ENCODE measurements at places on chromosomes 2 and 18. TPM values are rescaled to one million over a fixed set of nuclear protein-coding genes. Genes with fewer than 3 reads are reported as not detected.

GRCh38 chr2:55301277-55301676 is 32.2 kb upstream of the MTIF2 start:
- DNase-seq: no peak

GRCh38 chr2:88355486-88355885 is 97.0 kb downstream of the FOXI3 start:
- DNase-seq: no peak

DNA sequence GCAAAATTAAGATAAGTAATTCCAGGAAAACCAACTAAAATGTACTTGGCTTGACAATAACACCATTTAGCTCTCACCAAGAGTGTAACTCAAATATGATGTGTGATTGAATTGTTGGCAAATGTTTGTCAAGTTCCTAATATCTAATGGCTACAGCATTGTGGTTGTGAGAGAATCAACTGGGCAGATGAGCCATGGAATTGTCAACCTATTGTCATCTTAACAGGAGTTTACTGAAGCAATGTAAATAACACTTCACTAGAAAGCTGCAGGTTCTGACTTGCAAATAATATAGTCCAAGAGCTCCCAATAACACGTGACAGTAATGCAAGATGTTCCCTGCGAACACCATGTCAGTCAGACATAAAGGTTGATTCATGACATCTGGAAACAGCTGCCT is 495.2 kb upstream of the MEIS1 start:
- no peak for DNase-seq

- no peak for DNase-seq
These were observed 38.9 kb downstream of the DHX57 start for GRCh38 chr2:38836791-38837190.

DNA sequence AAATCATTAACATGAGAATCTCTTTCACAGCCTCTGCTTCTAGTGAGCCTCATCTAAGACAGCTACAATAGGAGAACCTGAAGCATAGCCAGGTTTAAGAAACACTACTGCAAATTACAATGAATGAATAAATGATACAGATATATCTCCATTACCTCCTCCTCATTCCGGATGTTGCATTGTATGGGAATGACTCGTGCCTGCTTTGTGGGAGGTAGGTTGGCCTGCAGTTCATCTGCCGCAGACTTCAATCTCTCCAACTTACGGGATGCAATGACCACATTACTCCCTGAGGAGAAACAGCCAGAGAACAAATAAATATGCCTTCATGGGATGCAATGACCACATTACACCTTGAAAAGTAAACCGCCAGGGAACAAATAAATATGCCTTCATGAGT is 15.4 kb downstream of the PECR start:
- no peak for DNase-seq

GRCh38 chr2:227029426-227030105 is 134.4 kb downstream of the COL4A4 start:
- no peak for DNase-seq

DNA sequence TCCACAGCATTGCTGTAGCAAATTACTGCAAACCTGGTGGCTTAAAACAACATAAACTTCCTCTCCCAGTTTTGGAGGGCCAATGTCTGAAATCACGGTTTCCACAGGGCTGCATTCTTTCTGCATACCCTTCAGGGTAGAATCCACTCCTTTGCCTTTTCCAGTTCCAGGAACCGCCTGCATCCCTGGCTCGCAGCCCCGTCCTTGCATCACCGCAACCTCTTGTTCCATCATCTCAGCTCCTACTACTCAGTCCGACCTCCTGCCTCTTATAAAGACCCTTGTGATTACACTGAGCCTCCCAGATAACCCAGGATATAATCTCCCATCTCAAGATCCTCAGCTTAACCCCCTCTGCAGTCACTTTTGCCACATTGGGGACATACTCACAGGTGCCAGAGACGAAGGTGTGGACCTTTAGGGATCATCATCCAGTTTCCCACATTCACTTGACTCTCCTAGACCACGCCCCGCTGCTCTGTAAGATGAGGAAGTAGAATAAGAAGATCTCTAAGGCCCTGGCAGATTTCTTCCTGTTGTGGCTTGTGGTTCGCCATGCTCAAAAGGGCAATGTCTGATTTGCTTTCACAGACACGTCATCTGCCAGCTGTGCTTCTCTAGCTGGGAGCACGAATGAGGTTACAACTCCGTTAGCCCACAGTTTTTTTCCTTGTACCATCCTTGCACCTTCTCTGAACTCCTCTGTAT is 103.6 kb upstream of the AGAP1 start:
- DNase-seq: no peak

- DNase-seq: no peak
These were observed 405.4 kb downstream of the CDH2 start for GRCh38 chr18:27771571-27771970.

DNA sequence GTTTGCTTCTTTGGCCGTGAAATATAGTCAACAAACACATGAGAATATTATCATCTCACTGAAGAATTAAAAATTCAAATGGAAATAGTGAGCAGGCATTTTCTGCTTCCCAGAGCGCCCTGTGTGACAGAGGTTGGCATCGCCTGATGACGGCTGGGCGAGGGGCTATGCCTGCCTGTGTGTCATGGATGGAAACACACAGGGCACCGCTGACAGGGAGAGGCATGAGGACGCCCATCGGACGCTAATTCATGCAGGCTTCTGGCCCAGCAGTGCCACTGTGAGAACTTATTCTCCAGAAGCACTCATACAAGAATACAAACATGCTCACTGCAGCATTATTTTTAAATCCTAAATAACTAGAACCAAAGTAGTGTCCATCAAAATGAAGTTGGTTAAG is 61.4 kb upstream of the OTOS start:
- DNase-seq: no peak

GRCh38 chr18:59665057-59666006 is 31.9 kb downstream of the CCBE1 start:
- no peak for DNase-seq

- no peak for DNase-seq
These were observed 60.0 kb downstream of the TMEM131 start for GRCh38 chr2:97935719-97936161.

- no peak for DNase-seq
These were observed 567.2 kb downstream of the SATB2 start for GRCh38 chr2:198890490-198890889.

DNA sequence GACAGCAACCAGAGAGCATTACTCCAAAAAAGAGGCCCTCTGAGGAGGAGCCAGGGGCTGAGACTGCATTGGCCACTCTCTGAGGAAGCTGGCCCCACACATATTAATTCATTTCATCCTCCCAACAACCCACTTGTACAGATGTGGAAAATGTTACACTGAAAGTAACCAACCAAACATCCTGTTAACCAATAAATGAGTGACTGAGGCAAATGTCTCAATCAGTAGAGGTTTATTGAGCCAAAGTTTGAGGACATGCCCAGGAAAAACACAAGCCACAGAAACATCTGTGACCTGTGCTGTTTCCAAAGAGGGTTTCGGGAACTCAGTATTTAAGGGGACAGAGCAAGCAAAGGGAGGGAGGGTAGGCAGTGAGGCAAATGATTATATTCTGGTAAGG is 53.0 kb downstream of the SKA1 start:
- no peak for DNase-seq

DNA sequence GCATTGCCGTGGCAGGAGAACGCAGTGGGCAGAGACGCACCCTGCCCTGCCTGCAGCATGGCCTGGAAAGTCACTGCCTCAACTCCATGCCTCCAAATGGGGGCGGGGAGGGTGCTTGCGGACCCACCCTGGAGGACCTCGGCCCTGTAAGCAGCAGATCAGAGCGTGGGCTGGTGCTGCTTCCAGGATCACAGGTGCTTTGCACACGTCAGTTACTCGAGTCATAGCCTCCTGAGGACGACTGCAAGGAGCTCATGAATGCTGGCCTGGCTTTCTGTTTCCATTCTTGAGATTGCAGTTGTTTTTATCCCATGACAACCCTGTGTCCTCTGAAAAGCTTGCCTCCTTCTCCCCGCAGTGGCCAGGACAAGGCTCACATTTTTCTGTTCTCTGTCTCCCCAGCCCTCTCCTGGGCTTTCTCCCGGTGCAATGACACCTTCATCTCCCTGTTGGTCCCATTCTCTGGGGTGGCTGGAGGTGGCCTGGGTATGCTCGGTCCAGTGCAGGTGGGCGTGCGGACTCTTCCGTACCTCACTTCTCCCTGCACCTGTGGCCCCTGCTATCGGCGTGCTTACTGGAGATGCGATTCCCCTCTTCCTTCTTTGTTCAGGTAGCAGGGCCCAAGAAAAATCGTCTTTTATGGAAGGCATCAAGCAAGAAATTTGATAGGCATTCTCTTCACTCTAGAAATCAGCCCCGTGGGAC is 208.0 kb downstream of the GBX2 start:
- DNase-seq: no peak

DNA sequence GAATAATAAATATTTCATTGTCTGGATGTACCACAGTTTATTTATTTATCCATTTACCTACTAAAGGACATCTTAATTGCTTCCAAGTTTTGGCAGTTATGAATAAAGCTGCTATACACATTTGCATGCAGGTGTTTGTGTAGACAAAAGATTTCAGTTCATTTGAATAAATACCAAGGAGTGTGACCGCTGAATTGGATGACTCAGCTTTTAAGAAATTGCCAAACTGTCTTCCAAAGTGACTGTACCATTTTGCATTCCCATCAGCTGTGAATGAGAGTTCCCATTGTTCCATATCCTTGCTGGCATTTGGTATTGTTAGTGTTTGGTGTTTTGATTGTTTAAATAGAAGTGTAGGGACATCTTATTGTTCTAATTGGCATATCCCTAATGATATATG is 36.2 kb upstream of the FMNL2 start:
- no peak for DNase-seq

- no peak for DNase-seq
These were observed 406.1 kb downstream of the SLC4A3 start for GRCh38 chr2:220033546-220033945.

DNA sequence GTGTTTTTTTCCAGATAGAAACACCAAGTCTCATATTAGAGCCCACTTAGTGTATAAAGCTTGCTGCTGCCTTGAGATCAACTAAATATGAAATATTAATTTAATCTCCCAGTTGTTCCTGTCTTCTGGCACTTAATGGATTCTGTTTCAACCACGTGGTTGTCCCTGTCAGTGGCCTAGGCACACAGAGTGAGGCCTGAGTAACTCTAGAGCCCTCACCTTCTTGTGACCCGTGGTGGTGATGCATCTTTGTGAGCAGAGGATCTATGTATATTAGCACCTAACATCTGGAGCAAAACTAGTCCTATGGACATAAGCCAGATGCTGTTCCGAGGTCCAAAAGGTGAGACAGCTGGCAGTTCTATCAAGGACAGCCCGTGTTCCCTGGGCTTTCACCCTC is 74.8 kb downstream of the FEZ2 start:
- no peak for DNase-seq

DNA sequence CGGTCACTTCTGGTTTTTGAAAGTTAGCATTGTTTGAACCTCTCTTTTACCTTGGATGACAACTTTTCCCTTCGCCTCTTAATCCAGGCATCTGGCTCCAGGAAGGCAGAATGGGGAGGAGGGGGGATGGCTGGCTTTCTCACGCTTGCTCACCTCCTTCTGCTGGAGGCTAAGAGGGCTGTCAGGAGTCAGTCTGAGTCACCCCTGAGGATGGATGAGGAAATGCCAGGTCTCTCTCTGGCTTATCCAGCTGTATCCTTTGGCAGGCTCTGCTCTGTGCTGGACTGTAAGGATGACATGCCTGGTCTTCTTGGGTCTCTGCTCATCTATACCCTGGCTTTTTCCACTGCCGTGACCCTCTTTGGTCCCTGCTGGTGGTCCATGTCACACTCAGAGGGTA is 142.9 kb upstream of the GYPC start:
- no peak for DNase-seq

- DNase-seq: peak; percentile 23
These were observed 44.1 kb downstream of the KLHL29 start for GRCh38 chr2:23429036-23429435.

GRCh38 chr2:65587779-65588178 is 155.4 kb upstream of the SPRED2 start:
- no peak for DNase-seq

GRCh38 chr18:22983175-22983574 is 50.0 kb downstream of the RBBP8 start:
- DNase-seq: no peak

DNA sequence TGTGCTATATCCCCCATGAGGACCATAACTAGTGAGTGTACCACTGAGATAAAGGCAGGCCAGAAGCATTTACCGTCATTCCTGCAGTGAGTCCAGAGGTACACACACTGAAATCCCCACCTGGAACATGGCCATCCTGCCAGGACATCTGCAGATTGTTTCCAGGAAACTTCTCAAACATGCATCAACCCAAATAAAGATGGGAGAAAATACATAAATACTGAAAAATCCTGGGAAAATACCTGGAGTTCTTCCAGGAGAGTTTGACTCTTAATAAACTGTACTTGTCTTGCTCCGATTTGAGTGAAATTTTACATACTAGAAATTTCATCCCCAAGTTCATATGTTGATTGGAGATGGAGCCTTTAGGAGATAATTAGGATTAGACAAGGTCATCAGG is 388.1 kb upstream of the KLHL29 start:
- no peak for DNase-seq

DNA sequence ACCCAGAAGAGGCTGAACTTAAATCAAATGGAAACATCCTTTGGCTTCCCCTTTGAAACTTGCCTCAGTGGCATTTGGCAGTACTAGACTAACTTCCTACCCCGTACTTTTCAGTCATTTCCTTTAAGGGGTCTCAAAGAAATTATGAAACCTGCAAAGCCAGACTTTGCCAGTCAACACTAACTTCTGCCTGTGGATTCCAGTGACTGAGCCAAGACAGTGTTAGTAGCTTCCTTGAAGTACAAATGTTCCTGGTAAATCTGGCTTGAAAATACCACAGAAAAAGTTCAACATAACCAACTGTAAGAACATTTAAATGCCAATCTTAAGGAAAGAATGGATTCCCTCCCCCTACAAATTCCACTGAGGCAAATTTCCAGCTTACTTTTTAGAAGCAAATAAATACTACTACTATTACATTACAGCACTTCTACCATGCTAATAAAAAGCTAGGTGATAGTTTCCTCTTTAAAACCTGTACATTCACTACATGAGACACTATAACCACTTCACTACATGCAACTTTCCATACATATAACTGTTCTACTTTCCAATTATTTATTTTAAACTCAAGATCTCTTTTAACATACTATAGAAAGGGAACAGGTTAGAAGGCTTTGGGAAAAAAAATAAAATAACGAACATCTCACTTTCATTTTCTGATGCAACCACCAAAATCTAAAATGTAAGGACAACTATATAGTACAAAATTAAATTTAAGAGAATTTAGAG is 2.4 kb downstream of the PELI1 start:
- no peak for DNase-seq

The IL1R1 gene
- total RNA-seq: 93.3 TPM

The VSNL1 gene
- total RNA-seq: 0.39 TPM

The PDE11A gene
- total RNA-seq: 2.2 TPM

The ITPRIPL1 gene
- 1.7 TPM for total RNA-seq

The CIDEA gene
- not detected for total RNA-seq

The FRZB gene
- 11.8 TPM for total RNA-seq

The MAL gene
- total RNA-seq: 19.2 TPM

The FHOD3 gene
- 25.7 TPM for total RNA-seq

The LIMS2 gene
- 112 TPM for total RNA-seq

The LIMS4 gene
- total RNA-seq: 1.6 TPM

The CGREF1 gene
- total RNA-seq: 1.9 TPM

Measured in ureter (tissue), 1 donor.